Effector CD8-positive, alpha-beta T cell (primary cell): ENCODE measurements at places on chromosomes 2 and 18.

DNA sequence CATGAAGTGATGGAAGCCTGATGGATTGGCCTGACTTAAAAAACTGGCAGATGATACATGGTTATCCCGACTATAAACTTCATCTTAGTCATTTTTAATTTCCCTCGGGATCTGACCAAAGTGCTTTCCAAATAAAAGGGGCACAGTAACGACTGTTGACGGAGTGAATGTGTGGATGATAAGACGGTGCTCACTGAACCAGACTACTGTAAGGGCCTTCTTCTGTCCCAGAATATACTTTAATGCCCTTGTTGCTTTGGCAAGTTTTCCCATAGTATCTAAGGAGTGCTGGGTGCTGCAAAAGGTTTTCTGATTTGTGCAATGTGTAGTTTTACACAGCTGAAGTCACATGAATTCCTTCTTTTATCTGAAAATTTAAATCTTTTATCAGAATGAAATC, 373.5 kb downstream of the DSEL start:
- DNase-seq = no peak

- no peak for DNase-seq
These were observed 86.4 kb downstream of the XRCC5 start for GRCh38 chr2:216195565-216196029.

DNA sequence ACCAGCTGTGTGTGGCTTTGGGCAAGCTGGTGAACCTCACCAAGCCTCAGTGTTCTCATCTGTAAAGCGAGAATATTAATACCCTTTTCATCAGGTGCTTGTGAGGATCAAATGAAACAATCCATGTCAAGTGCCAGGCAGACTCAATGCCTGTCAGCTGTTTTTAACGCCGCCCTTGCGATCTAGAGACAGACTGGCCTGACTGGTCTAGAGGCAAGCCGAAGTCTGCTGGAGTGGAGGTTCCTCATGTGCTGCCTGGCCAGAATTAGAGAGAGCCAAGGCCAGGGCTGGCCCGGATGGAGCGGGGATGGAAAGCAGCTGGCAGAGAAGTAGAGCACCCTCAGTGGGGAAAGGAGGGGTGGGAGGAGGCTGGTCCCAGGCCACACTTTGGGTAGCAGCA, 74.5 kb upstream of the B3GNT7 start:
- no peak for DNase-seq

DNA sequence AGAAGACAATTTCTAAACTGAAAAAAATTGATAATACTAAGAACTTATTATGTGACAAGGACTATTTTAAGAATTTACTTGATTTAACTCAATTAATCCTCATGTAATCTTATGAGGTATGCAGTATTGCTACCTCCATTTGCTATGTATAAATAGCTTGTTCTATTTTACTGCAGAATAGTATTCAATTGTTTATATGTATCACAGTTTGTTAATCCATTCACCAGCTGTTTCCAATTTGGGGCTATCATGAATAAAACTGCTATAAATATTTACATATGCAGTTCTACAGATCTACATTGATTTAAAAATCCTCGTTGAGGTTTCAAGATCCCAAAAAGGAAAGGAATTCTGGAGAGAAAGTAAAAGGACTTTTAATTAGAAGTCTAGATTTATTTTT, 54.8 kb upstream of the DOCK10 start:
- DNase-seq = no peak

GRCh38 chr18:66226782-66227181, 377.1 kb downstream of the CDH19 start:
- DNase-seq = no peak

- no peak for DNase-seq
These were observed 856 bp downstream of the TIA1 start for GRCh38 chr2:70247364-70248180.

GRCh38 chr18:62634458-62634857, 80.9 kb upstream of the PHLPP1 start:
- DNase-seq = no peak

- DNase-seq = no peak
These were observed 251.4 kb downstream of the ANKRD30B start for GRCh38 chr18:14999085-14999975.

DNA sequence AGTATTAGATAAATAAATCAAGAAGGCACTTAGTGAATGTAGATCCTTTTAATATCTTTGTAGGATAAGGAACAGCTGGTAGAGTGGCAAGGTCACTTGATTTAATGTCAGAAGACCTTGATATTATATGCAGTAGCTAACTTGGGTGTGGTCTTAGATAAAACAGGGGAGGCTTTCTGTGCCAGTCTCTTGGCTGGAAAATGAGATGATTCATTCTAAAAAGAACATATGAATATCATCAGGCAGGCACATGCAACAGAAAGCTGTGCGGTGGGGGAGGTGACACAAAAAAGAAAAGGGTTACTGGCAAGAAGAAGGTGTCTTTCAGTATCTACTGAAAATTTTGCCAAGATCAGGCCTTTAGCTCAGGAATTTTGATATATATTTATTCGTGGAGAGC, 931.7 kb upstream of the CELF4 start:
- DNase-seq = no peak

DNA sequence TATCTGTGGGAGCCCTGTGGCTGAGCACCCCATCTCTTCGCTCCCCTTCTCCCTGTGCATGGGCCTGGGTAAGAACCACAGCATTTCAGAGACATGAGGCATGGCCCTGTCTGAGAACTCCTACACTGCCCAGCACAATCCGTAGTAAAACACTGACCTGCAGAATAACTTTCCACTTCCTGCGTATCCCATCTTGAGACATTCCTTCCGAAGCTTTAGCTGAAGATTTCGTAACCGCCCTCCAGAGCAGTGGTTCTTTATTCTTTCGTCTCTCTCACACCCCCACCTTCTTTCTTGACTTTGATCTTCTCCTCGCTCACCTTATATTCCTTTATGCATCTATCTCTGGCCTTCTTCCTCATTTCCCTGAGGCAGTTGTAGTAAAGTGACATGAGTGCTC, 381.1 kb downstream of the HRH4 start:
- DNase-seq = no peak

GRCh38 chr2:152186262-152186661, 10.7 kb upstream of the STAM2 start:
- DNase-seq = no peak

- DNase-seq = no peak
These were observed 264.5 kb upstream of the PIK3C3 start for GRCh38 chr18:41690332-41691127.

DNA sequence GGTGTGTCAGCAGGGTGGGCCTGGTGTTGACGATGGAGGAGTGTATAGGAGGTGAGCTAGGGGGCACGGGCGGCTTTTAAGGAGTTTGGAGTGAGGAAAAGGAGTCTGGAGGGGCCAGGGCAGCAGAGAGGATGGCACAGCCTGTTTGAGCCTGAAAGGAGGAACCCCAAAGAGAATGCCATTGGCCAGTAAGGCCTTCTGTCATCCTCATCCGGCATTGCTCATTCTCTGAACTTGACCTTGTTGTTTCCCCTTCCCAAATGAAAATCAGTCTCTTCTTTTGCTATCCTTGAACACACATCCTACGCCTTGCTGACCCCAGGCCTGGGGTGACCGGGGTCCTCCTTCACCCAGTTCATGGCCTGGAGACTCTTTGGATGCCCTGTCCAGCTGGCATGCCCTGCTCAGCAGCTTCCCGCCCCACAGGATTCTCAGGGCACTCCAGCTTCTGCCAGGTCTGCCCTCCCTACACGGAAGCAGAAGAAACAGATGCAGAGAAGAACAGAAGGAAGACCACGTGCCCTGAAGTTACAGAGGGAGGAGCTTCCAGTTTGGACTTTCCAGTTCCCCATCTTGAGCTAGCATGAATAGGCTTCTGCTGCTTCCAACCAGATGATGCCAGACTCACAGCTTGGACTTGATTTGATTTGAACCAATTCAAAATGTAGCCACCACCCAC, 20.5 kb upstream of the KIF3C start:
- DNase-seq = no peak

DNA sequence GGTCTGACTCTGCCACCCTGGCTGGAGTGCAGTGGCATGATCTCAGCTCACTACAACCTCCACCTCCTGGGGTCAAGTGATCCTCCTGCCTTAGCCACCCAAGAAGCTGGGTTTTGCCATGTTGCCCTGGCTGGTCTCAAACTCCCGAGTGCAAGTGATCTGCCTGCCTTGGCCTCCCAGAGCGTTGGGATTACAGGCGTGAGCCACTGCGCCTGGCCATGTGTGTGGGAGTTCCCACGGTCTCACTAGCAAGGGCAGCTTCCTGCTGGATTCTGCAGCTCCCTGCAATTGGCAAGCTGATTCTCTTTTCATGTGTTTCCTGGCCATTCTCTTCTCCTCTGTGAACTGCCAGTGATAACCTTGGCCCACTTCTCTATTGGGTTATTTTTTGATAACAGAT, 84.0 kb downstream of the USP40 start:
- no peak for DNase-seq

DNA sequence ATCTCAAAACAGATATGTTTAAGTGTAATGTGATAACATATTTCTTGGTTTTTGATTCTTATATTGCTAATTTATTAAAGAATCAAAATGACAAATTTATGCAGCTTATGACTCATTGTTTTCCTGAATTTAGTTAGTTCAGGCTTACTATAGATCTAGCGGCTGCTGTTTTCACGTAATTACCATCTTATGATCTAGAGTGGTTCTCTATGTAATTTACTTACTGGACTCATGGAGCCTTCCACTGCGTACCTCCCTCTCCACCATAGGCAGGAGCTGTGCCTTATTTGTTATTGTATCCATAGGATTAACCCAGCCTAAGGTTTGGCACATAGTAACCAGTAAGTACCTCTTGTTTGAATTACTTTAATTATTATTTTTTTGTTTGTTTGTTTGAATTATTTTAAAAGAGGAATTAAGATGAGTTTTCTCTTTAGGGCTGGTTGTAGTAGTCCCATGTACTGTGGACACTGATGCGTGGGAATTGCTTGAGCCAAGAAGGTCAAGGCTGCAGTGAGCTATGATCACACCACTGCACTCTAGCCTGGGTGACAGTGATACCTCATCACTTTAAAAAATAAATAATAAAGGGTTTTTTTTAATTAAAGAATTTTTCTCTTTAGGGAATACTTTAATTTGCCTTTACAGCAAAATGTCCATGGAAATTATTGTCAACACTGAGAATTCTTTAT, 165.5 kb downstream of the PHLPP1 start:
- no peak for DNase-seq
